ENCODE measurements at places on chromosomes 7 and 10. TPM values are rescaled to one million over a fixed set of nuclear protein-coding genes. Genes with fewer than 3 reads are reported as not detected.

DNA sequence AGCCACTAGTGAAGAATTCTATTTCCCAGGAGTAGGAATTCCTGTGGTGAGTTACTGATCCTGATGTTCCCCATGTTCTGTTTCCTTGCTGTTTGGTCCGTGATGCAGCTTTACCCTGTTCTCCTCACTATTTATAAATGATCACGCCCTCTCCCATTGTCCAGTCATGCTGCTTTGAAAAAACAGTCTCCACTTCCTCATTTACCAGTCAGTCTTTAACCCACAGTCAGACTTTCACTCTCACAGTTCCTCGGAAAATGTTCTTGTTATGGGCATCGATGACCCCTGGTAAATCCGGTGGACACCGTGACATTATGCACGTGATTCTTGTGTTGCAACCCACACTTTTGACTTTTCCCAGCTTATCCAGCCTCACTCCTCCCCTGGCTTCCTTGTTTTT is 14.4 kb downstream of the SCIN start:
- no peaks in the 10 kb centered on the region for H3K27me3 ChIP-seq
- no peaks in the 10 kb centered on the region for H3K4me1 ChIP-seq
- no peaks in the 10 kb centered on the region for H3K36me3 ChIP-seq
- DNase-seq, result no peak
- no peak overlapping the region for H3K27ac ChIP-seq
- H3K4me3 ChIP-seq, result no peak overlapping the region

Gene SND1
- 35.1 TPM for polyA plus RNA-seq

GRCh38 chr7:131108212-131108940 is 219.3 kb upstream of the MKLN1 start:
- no peaks in the 10 kb centered on the region for H3K27me3 ChIP-seq
- H3K4me1 ChIP-seq, result peaks cover 37% of the 10 kb centered on the region
- peaks cover 4% of the 10 kb centered on the region for H3K36me3 ChIP-seq
- peak; percentile 64 for DNase-seq

Gene ZNF485
- 7.0 TPM for polyA plus RNA-seq

Gene NEURL1
- polyA plus RNA-seq, result 35.9 TPM

GRCh38 chr7:111985798-111986197 is 220.4 kb downstream of the DOCK4 start:
- peaks cover 4% of the 10 kb centered on the region for H3K36me3 ChIP-seq
- H3K27ac ChIP-seq, result no peak overlapping the region
- no peak overlapping the region for H3K4me3 ChIP-seq
- no peaks in the 10 kb centered on the region for H3K4me1 ChIP-seq
- no peak for DNase-seq

GRCh38 chr10:4835494-4835918 is 9.5 kb downstream of the AKR1E2 start:
- H3K4me3 ChIP-seq, result no peak overlapping the region
- H3K4me1 ChIP-seq, result no peaks in the 10 kb centered on the region
- no peak for DNase-seq
- peaks cover 3% of the 10 kb centered on the region for H3K36me3 ChIP-seq

GRCh38 chr7:39911167-39911566 is 38.9 kb upstream of the CDK13 start:
- no peak for DNase-seq
- H3K4me3 ChIP-seq, result no peak overlapping the region
- H3K27me3 ChIP-seq, result no peaks in the 10 kb centered on the region
- peaks cover 7% of the 10 kb centered on the region for H3K4me1 ChIP-seq

DNA sequence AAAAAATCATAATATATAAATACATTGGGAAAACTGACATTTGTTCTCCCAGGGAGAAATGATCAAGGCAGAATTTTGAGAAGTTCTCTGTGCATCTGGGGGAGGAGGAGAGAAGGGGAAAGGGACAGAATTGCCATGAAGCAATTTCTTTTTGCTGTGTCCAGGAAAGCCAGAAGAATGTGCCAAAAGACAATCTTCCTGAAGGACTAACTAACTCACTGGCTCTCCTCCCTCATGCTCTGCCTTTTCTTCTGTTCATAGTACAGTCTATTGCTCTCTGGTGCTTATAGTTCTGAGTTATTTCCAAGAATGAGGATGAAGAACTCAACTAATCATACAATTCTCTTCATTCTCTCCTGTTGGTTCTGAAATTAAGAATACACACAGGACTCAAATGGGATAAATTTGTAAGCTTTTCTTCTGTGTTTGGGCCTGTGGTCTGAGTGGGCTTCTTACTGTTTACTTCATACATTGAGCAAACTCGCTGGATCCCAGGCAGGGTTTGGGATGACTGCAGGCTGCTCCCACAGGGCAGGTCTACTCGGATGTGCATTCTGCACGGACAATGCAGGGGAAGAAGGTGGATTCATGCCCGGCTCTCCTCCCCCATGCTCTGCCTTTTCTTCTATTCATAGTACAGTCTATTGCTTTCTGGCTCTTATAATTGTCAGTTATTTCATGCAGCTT is 22.2 kb upstream of the FAM171A1 start:
- no peaks in the 10 kb centered on the region for H3K27me3 ChIP-seq
- DNase-seq, result no peak

- H3K27me3 ChIP-seq, result peaks cover 96% of the 10 kb centered on the region
- no peak overlapping the region for H3K27ac ChIP-seq
- no peaks in the 10 kb centered on the region for H3K36me3 ChIP-seq
- H3K4me1 ChIP-seq, result no peaks in the 10 kb centered on the region
Observed at GRCh38 chr7:155509359-155509724, 37.0 kb downstream of the CNPY1 start.

DNA sequence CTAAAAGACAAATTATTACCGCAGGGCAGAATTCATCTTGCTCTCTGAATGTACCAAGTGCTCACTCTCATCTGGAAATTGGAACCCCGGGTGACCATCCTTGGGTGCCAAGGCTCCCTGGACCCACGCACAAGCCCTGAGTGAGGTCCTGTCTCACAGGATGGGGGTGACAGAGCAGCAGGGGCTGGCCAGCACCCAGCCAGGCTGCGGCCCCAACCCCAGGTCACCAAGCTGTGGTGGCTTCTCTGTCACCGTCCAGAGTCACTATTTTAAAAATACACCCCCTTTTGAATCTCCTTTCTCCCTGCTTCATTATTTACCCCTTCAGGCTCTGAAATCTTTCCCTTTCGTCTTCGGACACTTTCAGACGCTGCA is 148.6 kb downstream of the PRKAG2 start:
- H3K4me1 ChIP-seq, result peaks cover 19% of the 10 kb centered on the region
- no peaks in the 10 kb centered on the region for H3K36me3 ChIP-seq
- no peak for DNase-seq
- H3K4me3 ChIP-seq, result no peak overlapping the region

Gene SH2D4B
- not detected for polyA plus RNA-seq

Gene OR6V1
- not detected for polyA plus RNA-seq

- peaks cover 2% of the 10 kb centered on the region for H3K36me3 ChIP-seq
- peaks cover 59% of the 10 kb centered on the region for H3K4me1 ChIP-seq
- no peak for DNase-seq
- H3K27me3 ChIP-seq, result no peaks in the 10 kb centered on the region
Observed at GRCh38 chr10:69359594-69359993, 57.1 kb downstream of the TACR2 start.

- H3K27ac ChIP-seq, result no peak overlapping the region
- H3K27me3 ChIP-seq, result no peaks in the 10 kb centered on the region
- no peaks in the 10 kb centered on the region for H3K36me3 ChIP-seq
- H3K4me3 ChIP-seq, result no peak overlapping the region
- peaks cover 6% of the 10 kb centered on the region for H3K4me1 ChIP-seq
- no peak for DNase-seq
Observed at GRCh38 chr7:144786522-144786921, 49.3 kb downstream of the TPK1 start.

GRCh38 chr7:117728890-117729624 is 144.2 kb downstream of the CTTNBP2 start:
- H3K4me1 ChIP-seq, result no peaks in the 10 kb centered on the region
- no peak overlapping the region for H3K4me3 ChIP-seq
- H3K27me3 ChIP-seq, result no peaks in the 10 kb centered on the region
- H3K27ac ChIP-seq, result no peak overlapping the region

DNA sequence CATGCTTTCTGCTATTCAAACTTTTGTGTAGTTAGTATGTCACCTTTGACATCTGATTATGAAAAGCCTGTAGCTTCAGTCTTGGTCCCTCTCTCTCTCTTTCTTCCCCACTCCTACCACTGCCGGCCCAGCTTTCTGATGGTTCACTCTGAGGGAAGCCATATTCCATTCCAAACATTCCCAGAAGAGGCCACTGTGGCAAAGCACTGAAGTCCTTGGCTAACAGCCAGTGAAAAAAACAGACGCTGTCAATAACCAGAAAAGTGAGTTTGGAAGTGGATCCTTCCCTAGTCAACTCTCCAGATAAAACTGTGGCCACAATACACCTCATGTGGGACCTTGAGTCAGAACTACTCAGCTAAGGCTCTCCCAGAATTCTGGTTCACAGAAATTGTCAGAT is 950.7 kb upstream of the PHF14 start:
- no peak for DNase-seq
- no peaks in the 10 kb centered on the region for H3K27me3 ChIP-seq
- H3K4me3 ChIP-seq, result no peak overlapping the region
- no peaks in the 10 kb centered on the region for H3K4me1 ChIP-seq

GRCh38 chr7:4820405-4820966 is 41.3 kb downstream of the PAPOLB start:
- no peaks in the 10 kb centered on the region for H3K36me3 ChIP-seq
- peak overlapping the region; percentile 30 for H3K27ac ChIP-seq
- peaks cover 16% of the 10 kb centered on the region for H3K27me3 ChIP-seq
- no peaks in the 10 kb centered on the region for H3K4me1 ChIP-seq
- DNase-seq, result peak; percentile 21

Gene FAM20C
- polyA plus RNA-seq, result 16.5 TPM

Gene MOGAT3
- polyA plus RNA-seq, result not detected

Gene OPALIN
- polyA plus RNA-seq, result not detected

Gene LRRN3
- 1.9 TPM for polyA plus RNA-seq

GRCh38 chr10:78351809-78352208 is 318.1 kb downstream of the RPS24 start:
- H3K27me3 ChIP-seq, result no peaks in the 10 kb centered on the region
- H3K4me1 ChIP-seq, result no peaks in the 10 kb centered on the region
- H3K27ac ChIP-seq, result no peak overlapping the region
- no peaks in the 10 kb centered on the region for H3K36me3 ChIP-seq
- DNase-seq, result no peak

Gene GHRHR
- polyA plus RNA-seq, result 0.16 TPM

DNA sequence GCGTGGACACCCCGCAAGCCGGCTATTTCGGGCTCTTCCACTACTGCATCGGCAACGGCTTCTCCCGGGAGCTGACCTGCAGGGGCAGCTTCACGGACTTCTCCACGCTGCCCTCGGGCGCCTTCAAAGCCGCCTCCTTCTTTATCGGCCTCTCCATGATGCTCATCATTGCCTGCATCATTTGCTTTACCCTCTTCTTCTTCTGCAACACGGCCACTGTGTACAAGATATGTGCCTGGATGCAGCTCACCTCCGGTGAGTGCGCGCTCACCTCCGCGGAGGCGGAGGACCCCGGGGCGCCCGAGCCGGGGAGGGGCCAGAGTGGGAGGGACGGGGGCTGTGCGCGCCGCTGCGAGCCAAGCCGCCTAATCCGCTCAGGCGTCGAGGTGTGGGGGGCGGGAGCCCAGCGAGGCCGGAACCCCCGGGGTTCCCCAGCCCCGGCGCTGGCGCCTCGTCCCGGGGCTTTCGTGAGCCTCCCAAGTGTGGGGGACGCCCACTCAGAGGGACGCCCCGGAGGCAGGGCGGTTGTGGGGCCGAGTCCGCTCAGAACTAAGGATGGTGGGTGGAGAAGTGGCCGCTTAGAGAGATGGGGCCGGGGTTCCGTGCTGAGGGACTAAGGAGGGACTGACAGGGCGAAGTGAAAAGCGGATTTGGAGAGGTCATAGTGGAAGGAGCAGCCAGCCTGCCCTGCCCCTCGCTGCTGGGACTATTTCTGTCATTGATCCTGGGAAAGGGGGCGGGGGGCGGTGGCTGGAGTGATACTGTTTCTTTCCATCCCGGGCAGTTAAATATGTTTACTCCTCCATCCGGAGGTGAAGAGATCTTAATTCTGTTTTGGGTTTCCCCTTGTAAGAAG is 795 bp downstream of the LHFPL3 start:
- H3K27ac ChIP-seq, result no peak overlapping the region
- no peak for DNase-seq
- no peaks in the 10 kb centered on the region for H3K4me1 ChIP-seq
- H3K27me3 ChIP-seq, result peaks cover 50% of the 10 kb centered on the region
- H3K4me3 ChIP-seq, result no peak overlapping the region

DNA sequence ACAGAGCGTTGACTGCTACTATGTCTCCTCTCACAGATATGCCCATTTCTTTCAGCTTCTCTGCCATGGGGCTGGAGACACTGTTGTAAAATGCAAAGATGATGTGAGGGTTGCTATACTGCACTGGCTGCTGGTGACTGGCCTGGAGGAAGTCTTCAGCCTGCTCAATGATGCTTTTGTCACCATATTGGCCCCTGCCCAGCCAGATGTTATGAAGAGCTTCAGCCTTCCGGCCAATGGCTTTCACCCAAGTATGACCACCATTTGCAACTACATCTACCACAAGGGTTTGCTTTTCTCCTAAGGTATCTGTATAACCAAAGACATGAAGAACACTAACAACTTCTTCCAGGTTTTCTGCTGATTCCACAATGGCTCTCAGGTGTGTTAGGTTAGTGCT is 1.6 kb downstream of the C7orf25 start:
- H3K4me3 ChIP-seq, result no peak overlapping the region
- H3K4me1 ChIP-seq, result peaks cover 6% of the 10 kb centered on the region
- H3K36me3 ChIP-seq, result no peaks in the 10 kb centered on the region
- H3K27me3 ChIP-seq, result no peaks in the 10 kb centered on the region

Gene GNGT1
- polyA plus RNA-seq, result not detected

DNA sequence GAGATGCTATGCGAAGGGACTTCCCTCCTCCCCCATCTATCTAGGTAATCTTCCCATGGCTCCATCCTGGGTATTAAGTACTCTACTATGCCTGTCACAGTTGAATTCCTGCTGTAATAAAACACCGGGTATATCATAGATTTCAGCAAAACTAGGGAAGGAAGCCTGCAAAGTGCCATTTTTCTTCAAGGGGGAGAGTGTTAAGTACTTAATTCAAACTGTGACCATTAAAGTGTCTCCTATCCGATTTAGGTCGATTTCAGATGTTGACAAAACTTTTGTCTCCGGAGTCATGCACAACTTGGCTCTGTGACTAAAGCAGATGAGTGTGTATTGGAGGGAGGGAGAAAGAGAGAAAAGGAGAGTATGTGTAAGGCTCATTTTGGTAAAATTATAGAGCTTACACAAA is 4.6 kb downstream of the HOXA4 start:
- H3K27ac ChIP-seq, result peak overlapping the region; percentile 16
- no peaks in the 10 kb centered on the region for H3K36me3 ChIP-seq
- peaks cover 51% of the 10 kb centered on the region for H3K4me1 ChIP-seq
- H3K27me3 ChIP-seq, result no peaks in the 10 kb centered on the region
- H3K4me3 ChIP-seq, result no peak overlapping the region
- DNase-seq, result no peak

GRCh38 chr10:62755662-62756653 is 48.6 kb upstream of the ADO start:
- no peaks in the 10 kb centered on the region for H3K27me3 ChIP-seq
- no peak overlapping the region for H3K4me3 ChIP-seq
- DNase-seq, result no peak
- H3K4me1 ChIP-seq, result no peaks in the 10 kb centered on the region
- no peaks in the 10 kb centered on the region for H3K36me3 ChIP-seq
- no peak overlapping the region for H3K27ac ChIP-seq

Gene TRIM50
- 0.12 TPM for polyA plus RNA-seq

All from psoas muscle (tissue), 8 donors.